ENCODE measurements at places on chromosomes 6 and 20. TPM values are rescaled to one million over a fixed set of nuclear protein-coding genes. Genes with fewer than 3 reads are reported as not detected.

The TRIM15 gene
- not detected for total RNA-seq

The ATXN1 gene
- 42.3 TPM for total RNA-seq

The HLA-DMB gene
- 23.5 TPM for total RNA-seq

The CST1 gene
- not detected for total RNA-seq

DNA sequence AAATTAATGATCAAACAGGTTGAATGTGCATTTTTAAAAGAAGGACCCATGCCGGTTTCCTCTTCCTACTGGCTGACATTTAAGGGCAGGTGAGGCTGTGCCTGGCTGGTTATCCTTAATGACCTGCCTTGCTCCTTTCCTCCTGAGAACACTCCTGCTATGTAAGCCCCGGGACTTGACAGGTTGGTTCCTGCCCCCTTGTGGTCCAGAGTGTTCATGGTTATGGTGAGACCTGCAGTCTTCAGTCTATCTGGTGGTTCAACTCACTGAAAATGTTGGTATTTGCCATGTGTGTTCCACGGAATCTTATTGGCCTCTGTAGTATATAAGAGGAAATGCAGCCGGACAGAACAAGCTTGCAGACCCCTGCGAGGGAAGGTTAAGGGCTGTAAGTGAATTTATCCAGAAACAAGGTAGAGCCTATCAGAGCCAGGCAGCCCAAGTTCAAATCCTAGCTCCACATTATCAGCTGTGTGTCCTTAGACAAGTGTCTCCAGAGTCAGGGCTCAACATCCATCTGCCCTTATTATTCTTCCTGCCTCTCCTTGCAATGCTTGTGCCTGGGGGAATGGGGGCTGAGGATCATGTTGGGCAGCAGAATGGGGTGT lies 5.2 kb upstream of the BPIFA3 start:
- no peak for DNase-seq

DNA sequence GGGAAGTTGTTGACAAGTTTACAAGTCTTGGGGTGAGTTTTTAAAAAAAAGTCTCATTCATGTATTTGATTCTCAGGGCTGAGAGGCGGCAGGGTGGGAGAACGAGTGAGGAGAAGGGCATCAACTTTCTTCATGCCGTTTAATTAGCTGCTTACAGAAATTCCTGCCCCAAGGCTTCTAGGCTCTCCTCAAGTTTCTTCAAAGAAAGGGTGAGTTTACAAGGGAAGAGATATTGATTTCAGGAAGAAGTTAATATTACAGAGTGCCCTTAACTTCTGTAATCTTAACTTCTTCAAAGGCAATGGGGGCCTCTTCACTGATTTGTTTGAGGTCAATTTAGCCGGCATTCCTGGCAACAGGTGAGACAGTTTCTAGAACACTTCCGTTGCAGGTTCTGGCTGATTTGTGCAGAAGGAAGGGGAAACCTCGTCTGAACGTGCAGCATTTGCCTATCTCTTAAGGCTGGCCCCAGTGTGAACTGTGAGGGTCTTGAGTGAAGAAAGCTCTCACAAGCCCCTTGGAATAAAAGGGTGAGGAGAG lies 3.4 kb upstream of the COL12A1 start:
- no peak for DNase-seq

DNA sequence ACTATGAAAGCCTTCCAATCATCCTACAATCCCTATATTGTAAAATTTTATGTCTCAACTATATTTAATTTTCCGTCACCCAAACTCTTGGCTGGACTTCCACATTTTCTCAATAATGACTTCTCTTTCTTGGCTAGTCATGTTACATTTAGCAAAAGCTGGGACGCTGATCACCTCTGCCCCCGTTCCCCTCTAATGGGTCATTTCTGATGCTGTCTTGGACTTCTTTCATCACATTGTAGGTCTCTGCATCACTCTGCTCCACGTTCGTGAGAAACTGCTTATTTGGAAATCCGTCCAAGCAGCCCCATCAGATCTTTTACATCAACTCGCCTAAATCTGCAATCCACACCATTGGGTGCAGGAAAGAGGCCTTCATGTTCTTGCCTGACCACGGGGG lies 203.8 kb downstream of the MYLK4 start:
- no peak for DNase-seq

DNA sequence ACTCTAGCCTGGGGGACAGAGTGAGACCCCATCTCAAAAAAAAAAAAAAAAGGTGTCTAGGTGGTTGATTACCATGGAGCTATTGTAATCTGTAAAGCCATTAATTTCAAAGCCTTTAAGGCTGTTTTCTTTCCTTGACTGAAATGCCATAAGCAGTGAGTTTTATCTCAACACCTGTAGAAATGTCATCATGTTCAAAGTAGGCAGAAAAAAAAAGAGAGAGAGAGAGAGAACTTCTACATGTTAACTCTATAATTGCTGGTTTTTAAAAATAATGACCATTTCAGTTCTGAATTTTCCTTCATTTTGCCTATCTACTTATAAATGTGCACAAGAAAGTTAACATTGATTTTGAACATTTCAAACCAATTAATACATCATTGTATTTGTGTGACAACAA lies 29.7 kb upstream of the POLR1H start:
- no peak for DNase-seq

DNA sequence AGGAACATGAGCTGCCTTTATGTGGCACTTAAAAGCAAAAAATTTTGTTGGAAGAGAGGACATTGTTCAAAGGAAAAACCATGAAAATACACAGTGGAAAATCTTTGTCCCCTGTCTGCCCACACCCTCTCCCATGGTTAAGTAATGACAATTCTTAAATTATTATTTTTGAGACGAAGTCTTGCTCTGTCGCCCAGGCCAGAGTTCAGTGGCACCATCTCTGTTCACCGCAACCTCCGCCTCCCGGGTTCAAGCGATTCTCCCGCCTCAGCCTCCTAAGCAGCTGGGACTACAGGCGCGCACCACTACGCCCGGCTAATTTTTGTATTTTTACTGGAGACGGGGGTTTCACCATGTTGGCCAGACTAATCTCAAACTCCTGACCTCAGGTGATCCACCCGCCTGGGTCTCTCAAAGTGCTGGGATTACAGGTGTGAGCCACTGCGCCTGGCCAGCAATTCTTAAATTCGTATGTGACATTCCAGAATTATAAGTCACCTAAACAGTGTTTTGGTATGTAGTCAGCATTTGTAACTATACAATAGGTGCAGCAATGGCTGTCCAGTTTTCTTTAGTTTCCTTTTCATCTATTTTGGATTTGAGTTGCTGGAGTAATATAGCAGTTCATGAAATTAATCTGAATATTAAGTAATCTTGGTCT lies 636 bp upstream of the SSR1 start:
- DNase-seq: no peak

GRCh38 chr6:118705544-118706491 lies 54.4 kb upstream of the CEP85L start:
- no peak for DNase-seq

DNA sequence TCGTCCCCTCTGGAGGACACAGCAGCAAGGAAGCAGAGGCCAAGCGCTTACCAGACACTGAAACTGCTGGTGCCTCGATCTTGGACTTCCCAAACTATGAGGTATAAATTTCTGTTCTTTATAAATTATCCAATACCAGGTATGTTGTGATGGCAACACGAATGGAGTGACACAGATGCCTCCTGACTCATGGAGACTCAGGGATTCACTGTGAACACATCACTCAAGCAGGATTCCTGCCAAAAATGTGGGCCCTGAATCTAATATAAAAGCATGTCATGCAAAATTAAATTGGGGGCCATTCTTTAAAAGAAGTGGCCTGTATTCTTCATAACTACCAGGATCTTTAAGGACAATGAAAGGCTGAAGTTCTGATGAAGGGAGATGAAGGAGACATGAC lies 52.5 kb upstream of the SLC22A23 start:
- DNase-seq: no peak

DNA sequence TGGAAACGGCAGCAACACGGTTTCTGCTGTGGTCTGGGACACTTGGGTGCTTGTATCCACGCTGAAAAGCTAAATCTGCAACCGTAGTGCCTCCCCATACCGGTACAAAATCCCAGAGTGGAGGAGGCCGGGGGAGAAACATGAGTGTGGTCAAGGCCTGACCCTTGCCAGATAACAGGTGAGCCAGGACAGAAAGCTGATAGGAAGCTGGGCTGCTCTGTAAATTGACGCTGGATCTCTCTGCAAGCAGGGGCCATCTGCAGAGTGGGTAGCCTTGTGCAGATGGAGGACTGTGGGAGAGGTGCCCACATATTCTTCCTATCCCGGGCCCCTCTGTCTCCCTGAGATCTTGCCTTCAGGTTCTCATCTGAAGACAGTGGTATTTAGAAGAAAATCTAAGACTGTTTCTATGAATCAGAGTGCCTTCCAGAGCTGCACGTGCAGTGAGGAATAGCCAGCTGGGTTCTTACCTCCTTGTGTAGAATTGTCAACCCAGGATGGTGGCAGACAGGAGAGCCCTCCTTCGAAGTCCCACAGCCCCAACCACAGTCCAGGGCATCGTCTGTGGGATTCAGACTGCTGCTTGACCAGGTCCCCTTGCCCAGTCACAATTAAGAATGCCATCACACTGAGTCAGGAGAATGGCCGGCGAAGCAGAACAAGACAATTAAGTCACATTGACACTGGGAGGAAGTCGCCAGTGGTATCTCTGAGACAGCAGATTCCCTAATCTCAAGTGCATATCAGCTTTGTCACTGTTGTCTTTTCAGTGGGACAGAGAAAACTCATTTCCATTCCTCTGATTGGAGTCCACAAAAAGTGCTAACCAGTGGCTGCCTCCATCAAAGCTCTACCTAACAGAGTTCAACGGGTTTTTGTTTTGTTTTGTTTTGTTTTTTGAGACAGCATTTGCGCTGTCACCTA lies 100.0 kb upstream of the RIPOR2 start:
- no peak for DNase-seq

GRCh38 chr20:53070706-53071392 lies 98.7 kb downstream of the TSHZ2 start:
- DNase-seq: no peak

- DNase-seq: no peak
Measured at GRCh38 chr20:47682028-47682783, 103.1 kb downstream of the SULF2 start.

DNA sequence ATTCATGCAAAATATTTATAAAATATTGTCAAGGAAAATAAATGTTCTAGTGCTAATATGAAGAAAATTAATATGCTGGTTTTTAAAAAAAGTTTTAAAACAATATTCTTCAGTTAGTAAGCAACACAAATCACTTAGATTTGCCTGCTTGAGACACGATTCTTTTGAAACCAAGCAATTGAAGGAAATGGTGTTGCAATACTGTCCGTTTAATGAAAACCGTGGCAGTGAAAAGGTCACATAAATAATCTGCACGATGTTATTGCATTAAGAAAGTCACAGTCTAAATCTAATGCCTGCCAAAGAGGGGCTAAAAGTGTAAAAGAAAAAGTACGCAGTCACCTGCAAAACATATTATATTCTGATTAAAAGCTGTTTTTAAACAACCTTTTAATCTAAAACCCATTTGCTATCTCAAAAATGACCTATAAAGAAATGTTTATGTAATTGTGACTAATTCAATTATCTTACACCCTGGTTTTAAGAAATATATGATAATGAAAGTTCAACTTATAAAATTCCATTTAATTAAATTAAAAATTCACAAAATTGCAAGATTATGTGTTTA lies 143.0 kb downstream of the GMDS start:
- no peak for DNase-seq

GRCh38 chr6:23327621-23328020 lies 758.3 kb downstream of the HDGFL1 start:
- DNase-seq: no peak

DNA sequence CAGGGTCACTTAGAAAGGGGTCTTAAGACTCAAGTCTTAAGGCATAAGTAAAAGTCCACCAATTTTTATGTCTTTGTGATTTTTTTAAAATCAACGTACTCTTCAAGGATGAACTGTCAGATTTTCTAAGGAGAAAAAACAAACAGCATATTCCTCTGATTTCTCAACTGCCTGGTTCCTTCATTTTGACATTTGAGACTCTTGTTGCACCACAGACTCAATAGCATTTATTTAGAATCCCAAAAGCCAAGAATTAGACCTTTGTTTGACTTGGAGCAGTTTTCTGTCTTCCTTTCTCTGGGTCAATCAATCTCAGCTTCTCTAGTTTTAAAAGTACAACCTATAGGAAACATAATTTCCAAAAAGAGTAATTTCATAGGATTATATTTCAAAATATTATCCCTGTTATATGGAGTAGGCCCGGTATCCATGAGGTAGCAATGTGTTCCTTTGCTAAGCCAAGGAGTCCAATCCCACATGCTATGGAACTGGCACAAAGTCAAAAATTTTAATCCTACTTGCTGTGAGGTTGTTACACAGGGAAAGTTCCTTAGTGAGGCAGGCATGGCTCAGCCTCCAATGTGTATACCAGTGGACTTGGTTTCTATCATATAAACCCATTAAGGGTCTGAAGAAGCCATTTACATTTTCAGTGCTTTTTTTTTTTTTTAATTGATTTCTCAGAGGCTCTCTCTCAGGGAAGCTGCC lies 405.7 kb downstream of the KIF16B start:
- no peak for DNase-seq

DNA sequence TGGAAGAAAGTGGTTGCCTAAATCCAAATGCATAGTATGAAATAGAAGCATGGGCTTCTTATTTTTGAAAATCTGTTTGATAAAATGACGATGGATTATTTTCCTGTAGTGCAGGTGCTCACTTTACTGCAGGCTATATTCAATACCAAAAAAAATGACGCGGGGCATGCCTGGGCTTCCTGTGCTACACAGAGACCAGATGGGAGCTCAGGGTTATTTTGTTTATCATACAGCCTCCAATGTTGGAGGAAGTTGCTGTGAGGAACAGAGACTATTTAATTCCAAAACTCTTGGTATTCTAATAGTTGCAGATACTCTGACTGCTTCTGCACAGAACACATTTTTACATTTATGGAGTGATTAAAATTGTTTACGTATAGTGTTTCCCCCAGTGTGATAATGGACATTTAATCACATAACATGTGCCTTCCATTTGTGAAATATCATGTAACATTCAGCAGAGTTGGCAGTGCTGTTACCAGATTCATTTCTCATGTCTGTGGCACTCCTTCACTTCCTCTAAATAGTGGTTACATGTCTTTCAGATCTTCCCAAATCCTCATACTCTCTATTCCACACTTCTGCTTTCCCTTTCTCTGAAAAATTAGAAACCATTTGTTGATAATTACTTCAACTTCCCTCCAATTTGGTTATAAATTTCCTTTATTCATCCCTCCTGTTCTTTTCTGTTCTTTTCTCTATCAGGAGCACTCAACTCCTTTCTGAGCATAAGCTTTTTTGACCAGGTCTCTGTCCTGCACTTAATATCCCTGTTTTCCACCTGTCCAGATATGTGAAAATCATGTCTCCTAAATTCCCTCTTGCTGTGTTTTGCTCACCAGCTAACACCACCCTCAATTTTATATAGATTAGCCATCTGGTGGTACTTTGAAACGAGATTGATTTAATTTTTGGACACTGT lies 121.6 kb downstream of the ADGRB3 start:
- DNase-seq: no peak
